ENCODE measurements at places on chromosomes 5 and 9. TPM values are rescaled to one million over a fixed set of nuclear protein-coding genes. Genes with fewer than 3 reads are reported as not detected.

DNAH5 gene
- total RNA-seq: not detected

TSSK1B gene
- total RNA-seq: not detected

TAF11L10 gene
- 1.4 TPM for total RNA-seq

DAPK1 gene
- total RNA-seq: 380 TPM

SLC34A3 gene
- total RNA-seq: not detected

ZCCHC10 gene
- 31.2 TPM for total RNA-seq

PCDHGA12 gene
- total RNA-seq: 3.5 TPM

MINAR2 gene
- not detected for total RNA-seq

SARDH gene
- 1.0 TPM for total RNA-seq

GFPT2 gene
- total RNA-seq: 1.2 TPM

TMEM174 gene
- total RNA-seq: not detected

SPAG8 gene
- total RNA-seq: 1.4 TPM

PAEP gene
- not detected for total RNA-seq

CCL27 gene
- total RNA-seq: not detected

CLTA gene
- total RNA-seq: 226 TPM

AGPAT2 gene
- total RNA-seq: 57.7 TPM

PPP2R2B gene
- total RNA-seq: not detected

OR1Q1 gene
- not detected for total RNA-seq

STC2 gene
- 21.4 TPM for total RNA-seq

NFIL3 gene
- 14.5 TPM for total RNA-seq

FOXD4L6 gene
- total RNA-seq: not detected

ITGA1 gene
- total RNA-seq: 7.8 TPM

PCA3 gene
- total RNA-seq: not detected

PCDHB3 gene
- 2.6 TPM for total RNA-seq

SCGB3A2 gene
- total RNA-seq: not detected

LIFR gene
- 44.2 TPM for total RNA-seq

KIAA0825 gene
- total RNA-seq: 1.2 TPM
